GM12878 (cell line): ENCODE measurements at places on chromosomes 2 and 18. TPM values are rescaled to one million over a fixed set of nuclear protein-coding genes. Genes with fewer than 3 reads are reported as not detected.

GRCh38 chr18:28159055-28159454, 17.9 kb downstream of the CDH2 start:
- no peaks in the 10 kb centered on the region for H3K4me1 ChIP-seq
- H3K27me3 ChIP-seq: no peaks in the 10 kb centered on the region
- DNase-seq: no peak
- H3K27ac ChIP-seq: no peak overlapping the region

GRCh38 chr2:200600549-200601225, 14.9 kb downstream of the AOX1 start:
- no peaks in the 10 kb centered on the region for H3K27me3 ChIP-seq
- no peak for DNase-seq
- no peaks in the 10 kb centered on the region for H3K4me1 ChIP-seq

GRCh38 chr2:72116081-72116533, 31.6 kb downstream of the CYP26B1 start:
- DNase-seq: no peak
- no peak overlapping the region for H3K4me3 ChIP-seq
- no peaks in the 10 kb centered on the region; the same call in 1 of the 2 replicates for H3K27me3 ChIP-seq
- no peaks in the 10 kb centered on the region for H3K4me1 ChIP-seq
- no peak overlapping the region for H3K27ac ChIP-seq

- DNase-seq: no peak
- no peaks in the 10 kb centered on the region for H3K36me3 ChIP-seq
These were observed 235.2 kb downstream of the TPGS2 start for GRCh38 chr18:36593641-36594040.

GRCh38 chr2:234468503-234468902, 28.4 kb downstream of the ARL4C start:
- no peak for DNase-seq
- no peaks in the 10 kb centered on the region for H3K36me3 ChIP-seq
- no peaks in the 10 kb centered on the region; the same call in 1 of the 2 replicates for H3K27me3 ChIP-seq
- no peak overlapping the region for H3K4me3 ChIP-seq
- H3K4me1 ChIP-seq: no peaks in the 10 kb centered on the region

DNA sequence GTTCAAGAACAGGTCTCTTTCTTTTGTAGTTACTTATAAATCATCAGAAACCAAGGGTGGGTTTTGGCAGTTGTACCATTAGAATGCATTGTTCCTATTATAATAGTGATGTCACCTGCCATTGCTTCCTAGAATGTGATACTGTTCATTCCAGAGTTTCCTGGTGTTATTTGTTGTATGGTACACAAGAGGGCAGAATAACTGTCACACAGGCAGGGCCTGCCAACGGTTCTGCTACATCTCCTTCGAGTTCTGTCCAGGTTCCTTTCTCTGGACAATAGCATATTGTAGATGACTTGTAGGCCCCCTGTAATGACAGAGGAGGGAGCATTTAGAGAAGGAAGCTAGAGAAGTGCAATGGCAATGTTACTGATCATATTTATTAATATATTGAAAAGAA, 98.3 kb downstream of the KLHL14 start:
- H3K27ac ChIP-seq: no peak overlapping the region
- no peak overlapping the region for H3K4me3 ChIP-seq
- no peaks in the 10 kb centered on the region for H3K4me1 ChIP-seq
- no peak for DNase-seq
- H3K27me3 ChIP-seq: no peaks in the 10 kb centered on the region

DNA sequence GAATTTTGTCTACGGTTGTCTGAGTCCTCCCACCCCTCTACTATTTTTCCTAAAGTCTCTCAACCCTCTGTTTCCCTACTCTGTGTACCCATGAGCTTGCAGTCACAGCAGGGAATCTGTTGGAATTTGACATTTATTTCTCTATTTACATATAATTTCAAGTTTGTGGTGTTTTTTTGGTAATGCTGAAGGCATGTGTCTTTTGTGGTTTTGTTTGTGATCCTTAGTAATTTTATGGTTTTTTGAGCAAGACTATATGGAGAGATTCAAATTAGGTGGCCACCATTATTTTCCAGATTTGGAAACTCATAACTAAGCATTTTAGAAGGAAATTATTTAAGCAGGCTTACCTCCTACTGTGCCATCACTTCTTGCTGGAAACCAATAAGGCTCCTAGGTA, 27.2 kb upstream of the FBLN7 start:
- H3K4me3 ChIP-seq: no peak overlapping the region
- no peak overlapping the region for H3K27ac ChIP-seq
- H3K27me3 ChIP-seq: no peaks in the 10 kb centered on the region
- DNase-seq: no peak
- no peaks in the 10 kb centered on the region for H3K4me1 ChIP-seq

DNA sequence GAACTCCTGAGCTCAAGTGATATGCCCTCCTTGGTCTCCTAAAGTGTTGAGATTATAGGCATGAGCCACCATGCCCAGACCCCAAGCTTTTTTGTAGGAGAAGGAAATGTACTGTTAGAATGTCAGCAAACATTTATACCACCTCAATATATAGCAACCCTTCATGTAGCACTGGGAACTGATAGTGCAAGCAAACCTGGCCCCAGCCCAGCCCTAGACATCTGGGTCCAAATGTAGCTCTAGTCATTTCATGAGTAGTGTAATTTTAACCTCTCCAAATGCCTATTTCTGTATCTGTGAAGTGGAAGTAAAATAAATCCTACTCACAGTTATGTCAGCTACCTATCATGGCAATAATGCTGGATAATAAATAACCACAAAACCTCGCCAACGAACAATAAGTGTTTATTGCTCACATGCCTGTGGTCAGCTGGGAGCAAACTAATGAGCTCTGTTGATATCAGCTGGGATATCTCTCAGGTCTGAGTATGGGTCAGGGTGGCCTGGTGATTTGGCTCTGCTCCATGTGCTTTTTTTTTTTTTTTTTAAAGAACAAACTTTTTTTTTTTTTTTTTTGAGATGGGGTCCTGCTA, 180.4 kb downstream of the CD8B2 start:
- H3K4me1 ChIP-seq: no peaks in the 10 kb centered on the region
- H3K27ac ChIP-seq: no peak overlapping the region
- no peaks in the 10 kb centered on the region for H3K36me3 ChIP-seq
- no peaks in the 10 kb centered on the region for H3K27me3 ChIP-seq

DNA sequence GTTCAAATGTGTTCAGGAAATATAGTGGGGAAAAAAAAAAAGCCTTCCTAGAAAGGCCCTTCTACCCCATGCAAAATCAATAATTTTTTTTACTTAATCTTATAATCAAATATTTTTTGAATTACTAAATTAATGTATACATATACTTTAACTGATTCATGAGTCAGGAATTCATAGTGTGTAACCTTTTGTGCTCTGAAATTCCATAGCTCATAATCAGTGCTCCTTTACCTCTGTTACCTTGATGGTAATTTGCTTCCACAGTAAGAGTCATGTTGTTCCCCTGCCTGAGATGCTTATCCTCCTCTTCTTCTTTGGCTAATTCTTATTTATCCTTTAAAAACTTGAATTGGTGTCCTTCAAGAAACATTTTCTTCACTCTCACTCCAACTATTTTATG, 414.2 kb downstream of the THSD7B start:
- H3K36me3 ChIP-seq: no peaks in the 10 kb centered on the region
- no peaks in the 10 kb centered on the region for H3K27me3 ChIP-seq
- no peak overlapping the region for H3K27ac ChIP-seq
- H3K4me1 ChIP-seq: no peaks in the 10 kb centered on the region
- no peak overlapping the region for H3K4me3 ChIP-seq

DNA sequence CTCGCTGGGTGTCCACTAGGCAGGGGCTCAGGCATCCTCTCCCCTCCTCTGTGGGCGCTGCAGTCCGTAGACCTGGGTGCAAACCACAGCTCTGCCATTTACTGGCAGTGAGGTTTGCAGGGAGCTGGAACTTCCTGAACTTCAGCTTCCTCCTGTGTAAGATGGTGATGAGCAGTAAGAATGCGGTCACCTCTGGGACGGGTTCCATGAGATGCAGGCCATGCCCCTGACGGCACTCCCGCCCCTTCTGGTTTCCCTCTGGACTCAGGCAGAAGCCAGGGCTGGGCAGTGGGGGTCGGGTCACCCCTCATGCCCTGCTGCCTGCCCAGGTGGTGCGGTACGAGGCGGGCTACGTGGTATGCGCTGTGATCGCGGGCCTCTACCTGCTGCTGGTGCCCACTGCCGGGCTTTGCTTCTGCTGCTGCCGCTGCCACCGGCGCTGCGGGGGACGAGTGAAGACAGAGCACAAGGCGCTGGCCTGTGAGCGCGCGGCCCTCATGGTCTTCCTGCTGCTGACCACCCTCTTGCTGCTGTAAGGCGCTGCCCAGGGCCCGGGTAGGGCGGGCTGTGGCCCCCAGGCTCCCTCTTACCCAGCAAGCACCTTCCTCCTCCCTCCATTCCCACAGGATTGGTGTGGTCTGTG, 1.5 kb downstream of the PROM2 start:
- no peak overlapping the region for H3K4me3 ChIP-seq
- H3K27ac ChIP-seq: no peak overlapping the region
- no peaks in the 10 kb centered on the region for H3K36me3 ChIP-seq

- no peak for DNase-seq
- no peak overlapping the region for H3K4me3 ChIP-seq
- no peaks in the 10 kb centered on the region for H3K4me1 ChIP-seq
- H3K27me3 ChIP-seq: no peaks in the 10 kb centered on the region
These were observed 480.0 kb downstream of the SLC4A3 start for GRCh38 chr2:220107380-220107791.

- no peak overlapping the region for H3K4me3 ChIP-seq
- H3K36me3 ChIP-seq: no peaks in the 10 kb centered on the region
- DNase-seq: no peak
- H3K4me1 ChIP-seq: no peaks in the 10 kb centered on the region
- H3K27me3 ChIP-seq: peaks cover 2% of the 10 kb centered on the region
- no peak overlapping the region for H3K27ac ChIP-seq
These were observed 32.6 kb downstream of the RDH14 start for GRCh38 chr2:18527822-18528221.

DNA sequence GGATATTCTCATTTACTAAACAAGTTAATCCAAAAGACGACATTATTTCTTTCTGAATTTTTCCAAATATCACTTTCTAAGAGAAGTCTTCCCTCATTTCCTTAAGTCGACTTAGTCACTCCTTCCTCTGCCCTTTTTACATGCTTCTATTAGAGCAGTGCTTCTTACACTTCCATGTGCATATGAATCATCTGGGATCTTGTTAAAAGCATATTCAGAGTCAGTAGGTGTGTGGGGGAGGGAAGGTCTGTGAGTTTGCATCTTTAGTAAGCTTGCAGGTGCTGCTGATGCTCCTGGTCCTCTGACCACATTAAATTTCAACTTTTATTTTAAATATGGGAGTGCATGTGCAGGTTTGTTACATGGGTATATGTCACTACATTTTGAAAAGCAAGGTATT, 582.6 kb downstream of the NRXN1 start:
- no peaks in the 10 kb centered on the region for H3K36me3 ChIP-seq
- no peak overlapping the region for H3K27ac ChIP-seq
- no peaks in the 10 kb centered on the region; the same call in 1 of the 2 replicates for H3K27me3 ChIP-seq
- no peak overlapping the region for H3K4me3 ChIP-seq
- no peaks in the 10 kb centered on the region for H3K4me1 ChIP-seq

GRCh38 chr18:55301824-55302166, 286.2 kb downstream of the TCF4 start:
- no peak overlapping the region for H3K4me3 ChIP-seq
- H3K27ac ChIP-seq: no peak overlapping the region
- peaks cover 27% of the 10 kb centered on the region for H3K4me1 ChIP-seq
- no peak for DNase-seq
- peaks cover 4% of the 10 kb centered on the region; the same call in 1 of the 2 replicates for H3K36me3 ChIP-seq
- no peaks in the 10 kb centered on the region for H3K27me3 ChIP-seq

GRCh38 chr2:150167711-150168110, 319.8 kb downstream of the RND3 start:
- H3K36me3 ChIP-seq: no peaks in the 10 kb centered on the region
- no peak overlapping the region for H3K27ac ChIP-seq
- H3K4me3 ChIP-seq: no peak overlapping the region

DNA sequence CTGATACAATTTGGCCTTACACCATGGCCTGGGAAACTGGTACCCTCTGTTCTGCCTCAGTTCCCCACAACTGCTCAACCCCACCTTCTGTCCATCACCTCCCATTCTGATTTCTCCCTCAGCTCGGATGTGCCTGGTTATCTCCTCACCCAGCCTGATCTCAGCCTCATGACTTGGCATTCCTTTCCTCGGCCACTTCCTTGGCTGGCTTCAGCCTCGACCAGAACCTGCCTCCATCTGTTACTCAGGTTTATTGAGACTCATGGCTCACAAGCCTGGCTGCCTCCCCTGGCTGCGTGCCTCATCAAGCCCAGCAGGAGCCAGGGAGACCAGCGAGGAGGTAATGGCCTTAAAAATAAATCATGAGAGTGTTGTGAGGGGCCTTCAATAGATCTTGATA, 356.2 kb upstream of the SPRED2 start:
- no peak overlapping the region for H3K27ac ChIP-seq
- H3K36me3 ChIP-seq: no peaks in the 10 kb centered on the region
- no peak overlapping the region for H3K4me3 ChIP-seq

DNA sequence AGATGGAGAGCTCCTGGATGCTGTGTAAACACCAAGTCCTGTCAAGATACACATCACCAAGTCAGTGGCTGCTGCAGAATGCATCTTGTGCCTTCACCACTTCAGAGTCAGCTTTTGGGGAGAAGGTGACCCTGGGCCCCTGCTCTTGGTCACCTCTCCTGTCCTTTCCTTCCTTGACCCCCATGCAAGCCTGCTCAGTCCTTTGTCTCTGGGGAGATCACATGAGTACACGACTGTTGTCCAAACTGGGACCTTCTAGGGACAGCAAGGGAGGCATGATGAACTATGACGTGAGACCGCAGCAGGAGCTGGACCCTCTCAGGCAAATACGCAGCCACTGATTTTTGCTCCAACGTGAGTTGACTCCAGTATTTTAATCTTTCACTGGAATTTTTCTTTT, 706.9 kb upstream of the ID2 start:
- no peaks in the 10 kb centered on the region for H3K4me1 ChIP-seq
- DNase-seq: no peak
- H3K27me3 ChIP-seq: no peaks in the 10 kb centered on the region
- no peak overlapping the region for H3K4me3 ChIP-seq
- no peaks in the 10 kb centered on the region for H3K36me3 ChIP-seq

GRCh38 chr18:74901362-74902146, 303.9 kb downstream of the ZNF407 start:
- no peak for DNase-seq
- H3K4me1 ChIP-seq: no peaks in the 10 kb centered on the region
- H3K27me3 ChIP-seq: no peaks in the 10 kb centered on the region
- H3K36me3 ChIP-seq: no peaks in the 10 kb centered on the region; the same call in 1 of the 2 replicates

DNA sequence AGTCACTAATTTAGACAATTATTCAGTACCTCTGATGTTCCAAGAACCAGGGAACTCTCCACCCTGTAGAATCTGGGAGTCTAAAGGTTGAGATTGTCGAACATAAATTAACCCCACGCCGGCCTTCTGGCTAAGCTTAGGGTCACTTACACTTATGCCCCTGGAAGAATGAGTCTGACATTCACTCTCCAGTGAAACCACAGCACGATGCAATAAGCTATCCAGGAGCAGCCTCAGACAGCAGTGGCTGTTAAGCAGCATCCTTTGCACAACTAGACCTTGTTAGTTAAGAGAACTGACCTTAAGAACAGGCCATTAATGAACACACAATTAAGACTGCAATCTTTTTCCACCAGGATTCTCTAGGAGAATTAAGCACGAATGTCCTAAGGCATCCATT, 25.0 kb downstream of the SH3YL1 start:
- no peak overlapping the region for H3K27ac ChIP-seq
- no peaks in the 10 kb centered on the region for H3K36me3 ChIP-seq
- DNase-seq: no peak
- no peaks in the 10 kb centered on the region for H3K27me3 ChIP-seq

- no peak for DNase-seq
- H3K27me3 ChIP-seq: no peaks in the 10 kb centered on the region
- no peaks in the 10 kb centered on the region for H3K4me1 ChIP-seq
These were observed 156.1 kb downstream of the GREB1L start for GRCh38 chr18:21398121-21398520.

PARD3B gene
- 0.16 and 0.54 TPM in 2 replicates for total RNA-seq

CELF4 gene
- not detected in 2 replicates for total RNA-seq

SLC38A11 gene
- not detected in 2 replicates for total RNA-seq

PHLPP1 gene
- total RNA-seq: 4.8 and 7.0 TPM in 2 replicates

SERPINB10 gene
- 17.5 and 21.6 TPM in 2 replicates for total RNA-seq
